ENCODE measurements at places on chromosomes 5 and 9.

- peak; percentile 71 for DNase-seq
These were observed 35.6 kb downstream of the PTCD2 start for GRCh38 chr5:72355706-72356299.

DNA sequence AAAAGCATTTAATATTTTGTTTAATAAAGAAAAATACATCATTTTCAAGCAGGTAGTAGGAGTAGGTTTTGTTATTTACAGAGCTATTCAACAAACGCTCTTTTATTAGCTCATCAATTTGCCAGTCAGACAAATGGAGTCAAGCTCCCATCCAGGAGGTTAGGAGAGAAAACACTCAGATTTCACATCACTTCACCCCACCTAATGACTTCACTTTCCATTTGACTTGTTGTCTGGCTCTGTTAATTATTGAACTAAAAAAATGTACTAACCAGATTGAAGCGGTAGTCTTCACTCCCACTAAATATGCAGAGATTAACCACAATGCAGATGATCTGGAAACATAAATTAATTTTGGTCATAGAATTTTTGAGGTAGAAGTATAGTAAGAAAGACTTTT is 193.6 kb upstream of the VCAN start:
- no peak for DNase-seq

- no peak for DNase-seq
These were observed 126.7 kb upstream of the PTGER4 start for GRCh38 chr5:40552981-40553380.

GRCh38 chr9:122133263-122133983 is 26.2 kb downstream of the NDUFA8 start:
- peak; percentile 76 for DNase-seq

- DNase-seq, result no peak
These were observed 60.3 kb downstream of the GCNT1 start for GRCh38 chr9:76519075-76519835.

DNA sequence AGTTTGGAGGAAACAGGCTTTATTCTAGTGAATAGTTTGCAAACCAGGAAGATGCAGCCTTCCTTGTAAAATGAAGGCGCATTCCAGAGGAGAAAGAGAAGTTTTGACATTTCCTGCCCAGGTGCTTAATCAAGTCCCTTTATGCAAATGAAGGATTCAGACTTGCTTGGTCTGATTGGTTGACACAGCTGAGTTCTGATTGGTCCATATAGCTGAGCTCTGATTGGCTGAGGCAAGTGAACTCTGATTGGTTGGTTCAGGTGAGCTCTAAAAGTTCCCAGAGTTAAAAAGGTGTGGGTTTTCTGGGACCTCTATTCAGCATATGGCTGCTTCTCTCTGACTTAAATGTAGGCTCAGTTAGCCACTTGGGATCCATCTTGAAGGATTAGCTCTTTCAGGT is 151.0 kb downstream of the CACNA1B start:
- no peak for DNase-seq

DNA sequence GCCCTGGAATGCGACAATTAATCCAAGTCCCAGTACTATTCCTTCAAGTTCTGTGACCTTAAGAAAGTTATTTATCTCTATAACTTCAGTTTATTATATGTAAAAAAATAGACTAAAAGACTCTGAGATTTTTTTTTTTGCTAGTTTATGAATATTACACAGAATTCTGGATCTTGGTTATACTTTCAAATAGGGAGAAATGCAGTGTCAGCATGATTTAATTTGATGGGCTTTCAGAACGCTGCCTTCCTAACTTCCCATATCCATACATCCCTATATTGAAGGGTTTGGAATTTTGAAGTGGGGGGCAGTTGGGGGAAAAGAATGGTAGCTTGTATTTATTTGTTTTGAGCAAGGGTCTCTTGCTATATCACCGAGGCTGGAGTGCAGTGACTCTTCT is 98.4 kb upstream of the MEGF10 start:
- DNase-seq, result no peak

GRCh38 chr5:4007001-4007400 is 411.4 kb downstream of the IRX1 start:
- no peak for DNase-seq

- DNase-seq, result no peak
These were observed 147.2 kb upstream of the EFNA5 start for GRCh38 chr5:107817951-107818350.

- DNase-seq, result no peak
These were observed 185.5 kb downstream of the SPOCK1 start for GRCh38 chr5:137313526-137314175.

DNA sequence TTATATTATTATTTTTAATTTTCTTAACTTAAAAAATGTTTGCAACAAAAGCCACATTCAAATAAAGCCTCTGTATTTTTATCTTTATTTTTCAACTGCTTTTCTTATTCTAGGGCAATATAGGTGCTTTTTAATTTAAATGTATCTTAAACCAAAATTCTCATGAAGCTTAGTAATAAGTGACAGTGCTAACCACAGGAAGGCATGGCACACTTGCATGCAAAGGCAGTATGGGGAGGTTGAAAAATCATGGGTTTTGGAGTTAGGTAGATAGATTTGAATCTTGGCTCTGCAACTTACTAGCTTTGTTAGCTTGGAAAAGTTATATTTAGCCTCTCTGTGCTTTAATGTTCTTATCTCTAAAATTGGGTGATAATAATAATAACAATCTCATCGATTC is 458.0 kb downstream of the DMAC1 start:
- no peak for DNase-seq

DNA sequence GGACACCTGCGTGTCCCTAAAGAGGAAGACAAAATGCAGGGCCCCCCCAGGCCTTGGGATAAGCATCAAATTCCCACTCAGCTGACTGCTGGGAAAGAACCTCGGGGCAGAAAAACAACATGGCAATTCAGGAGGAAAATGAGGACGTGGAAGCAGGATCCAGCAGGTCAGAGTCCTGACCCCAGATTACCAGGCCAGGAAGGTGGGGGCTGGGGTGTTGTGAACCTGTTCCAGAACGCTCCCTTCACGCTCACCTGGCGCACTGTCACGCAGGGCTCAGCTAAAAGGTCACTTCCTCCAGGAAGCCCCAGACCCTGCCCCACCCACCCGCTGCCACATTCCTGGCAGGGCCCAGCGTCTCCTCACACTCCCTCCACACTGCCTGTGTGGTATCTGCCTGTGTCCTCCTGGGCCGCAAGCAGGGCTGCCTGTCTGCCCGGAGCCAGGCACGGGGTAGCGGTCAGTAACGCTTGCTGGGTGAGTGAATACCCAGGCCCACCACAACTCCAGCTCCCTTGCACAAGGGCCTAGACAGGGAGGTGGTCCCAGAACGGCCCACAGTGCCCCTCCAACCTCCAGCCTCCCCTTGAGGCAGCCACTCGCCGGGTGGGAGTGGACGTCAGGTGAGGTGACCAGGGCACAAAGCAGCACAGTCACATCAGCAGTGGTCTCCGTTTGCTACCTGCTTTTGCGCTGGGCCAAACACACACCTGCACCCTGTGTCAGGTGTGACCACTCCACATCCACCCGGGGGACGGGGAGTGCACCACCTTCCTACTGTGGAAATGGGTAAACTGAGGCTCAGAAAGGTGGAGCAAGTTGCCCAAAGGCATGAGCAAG is 18.1 kb downstream of the VAV2 start:
- DNase-seq, result no peak

- no peak for DNase-seq
These were observed 20.0 kb downstream of the TMEFF1 start for GRCh38 chr9:100492952-100493351.

DNA sequence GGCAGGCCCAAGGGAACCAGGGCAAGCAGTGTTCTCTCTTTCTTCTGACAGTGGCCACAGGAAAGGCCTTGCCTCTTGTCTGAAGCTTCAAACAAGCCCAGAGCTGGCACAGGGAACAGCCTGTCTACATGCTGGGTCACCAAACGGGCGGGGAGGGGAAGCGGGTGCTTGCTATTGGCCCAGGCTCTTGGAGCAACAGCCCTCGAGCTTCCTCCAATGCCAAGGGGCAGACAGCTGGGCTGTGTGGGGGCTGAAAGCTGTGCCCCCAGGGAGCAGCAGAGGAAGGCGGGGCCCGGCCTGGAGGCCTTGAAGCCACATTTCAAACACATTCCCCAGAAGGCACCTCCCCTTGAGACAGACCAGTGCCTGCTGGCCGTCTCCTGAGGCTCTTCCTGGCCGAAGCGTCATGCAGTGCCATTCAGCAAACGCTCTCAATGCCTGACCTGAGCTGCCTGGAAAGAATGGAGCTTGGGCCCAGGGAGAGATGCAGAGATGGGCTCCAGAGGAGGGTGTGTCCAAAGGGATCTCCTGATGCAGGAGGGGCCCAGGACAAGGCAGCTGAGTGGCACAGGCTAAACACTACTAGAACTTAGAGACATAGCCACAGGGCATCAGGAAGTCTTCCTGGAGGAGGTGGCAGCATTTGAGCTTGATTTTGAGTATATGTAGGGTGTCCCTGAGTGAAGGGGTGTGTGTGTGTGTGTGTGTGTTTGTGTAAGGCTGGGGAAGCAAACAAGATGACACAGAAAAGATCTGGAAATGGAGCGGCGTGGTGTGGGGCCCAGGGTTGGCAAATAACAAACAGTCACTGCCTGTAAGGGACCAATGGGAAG is 2.5 kb downstream of the FIBCD1 start:
- DNase-seq, result peak; percentile 96

- no peak for DNase-seq
These were observed 197.0 kb downstream of the TRPM3 start for GRCh38 chr9:70924380-70924779.

- no peak for DNase-seq
These were observed 443.8 kb downstream of the ZSWIM6 start for GRCh38 chr5:61775901-61776300.

- DNase-seq, result peak; percentile 89
These were observed 27.6 kb upstream of the LTC4S start for GRCh38 chr5:179766021-179766725.

DNA sequence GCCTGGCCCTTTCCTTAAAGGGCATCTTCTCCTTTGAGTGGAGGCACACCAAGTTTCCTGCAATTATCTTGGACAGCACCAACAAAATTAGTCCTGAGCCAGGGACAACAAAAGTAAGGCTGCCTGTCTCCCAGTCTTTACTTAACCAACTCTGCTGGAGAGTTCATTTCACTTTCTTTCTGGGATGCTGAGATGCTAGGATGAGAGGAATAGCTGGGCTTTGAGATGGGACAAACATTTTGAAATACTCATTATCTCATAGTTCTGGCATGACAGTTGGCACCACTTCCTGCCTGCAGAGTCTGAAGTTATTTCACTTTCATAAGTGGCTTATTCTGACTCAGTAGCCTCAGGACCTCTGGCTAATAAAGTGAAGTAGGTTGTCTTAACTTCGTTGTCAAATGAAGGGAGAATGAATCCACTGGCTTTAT is 157.0 kb downstream of the C9orf152 start:
- no peak for DNase-seq

DNA sequence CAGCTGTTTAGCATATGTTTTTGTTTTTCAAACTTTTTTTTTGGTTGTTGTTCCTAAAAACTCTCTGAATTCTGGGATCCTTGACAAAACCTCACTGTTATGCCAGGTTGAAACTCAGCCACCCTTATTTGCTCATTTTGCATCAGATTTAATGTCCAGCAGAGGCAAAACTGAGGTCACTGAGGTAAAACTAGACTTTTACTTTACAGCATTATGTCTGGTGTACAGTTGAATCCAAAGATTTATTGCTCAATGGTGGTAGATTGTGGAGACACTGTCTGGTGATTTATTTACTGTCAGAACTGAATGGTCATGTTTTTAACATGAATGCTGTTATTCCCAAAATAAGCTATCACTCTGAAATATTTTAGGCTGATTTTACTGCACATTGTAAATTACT is 87.9 kb downstream of the FBXL7 start:
- no peak for DNase-seq

DNA sequence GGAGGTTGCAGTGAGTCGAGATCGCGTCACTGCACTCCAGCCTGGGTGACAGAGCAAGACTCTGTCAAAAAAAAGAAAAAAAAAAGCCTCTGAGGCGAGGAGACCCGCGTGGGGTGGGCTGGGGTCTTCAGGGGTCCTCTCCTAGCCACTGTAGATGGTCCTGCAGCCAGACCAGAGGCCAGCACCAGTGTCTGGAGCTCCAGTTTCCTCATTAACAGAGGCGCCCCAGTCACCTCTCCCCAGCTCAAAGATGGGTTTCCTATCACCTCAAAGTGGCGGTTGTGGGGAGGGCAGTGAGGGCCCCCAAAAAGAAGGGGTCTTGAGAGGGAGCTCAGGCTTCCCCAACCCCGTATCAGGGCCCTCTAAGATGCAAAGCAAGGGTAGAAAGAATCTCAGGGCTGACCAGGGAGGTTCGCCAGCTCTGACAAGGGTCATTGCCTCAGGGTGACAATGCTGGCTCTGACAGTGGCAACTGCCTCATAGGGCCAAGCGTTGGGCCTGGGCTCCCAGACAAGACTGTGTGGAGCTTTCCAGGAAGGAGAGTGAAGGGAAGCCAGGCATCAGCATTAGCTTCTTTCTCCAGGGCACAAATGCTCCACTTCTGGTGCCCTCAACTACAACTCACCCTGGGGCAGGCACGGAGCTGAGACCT is 15.0 kb downstream of the STK10 start:
- DNase-seq, result no peak

DNA sequence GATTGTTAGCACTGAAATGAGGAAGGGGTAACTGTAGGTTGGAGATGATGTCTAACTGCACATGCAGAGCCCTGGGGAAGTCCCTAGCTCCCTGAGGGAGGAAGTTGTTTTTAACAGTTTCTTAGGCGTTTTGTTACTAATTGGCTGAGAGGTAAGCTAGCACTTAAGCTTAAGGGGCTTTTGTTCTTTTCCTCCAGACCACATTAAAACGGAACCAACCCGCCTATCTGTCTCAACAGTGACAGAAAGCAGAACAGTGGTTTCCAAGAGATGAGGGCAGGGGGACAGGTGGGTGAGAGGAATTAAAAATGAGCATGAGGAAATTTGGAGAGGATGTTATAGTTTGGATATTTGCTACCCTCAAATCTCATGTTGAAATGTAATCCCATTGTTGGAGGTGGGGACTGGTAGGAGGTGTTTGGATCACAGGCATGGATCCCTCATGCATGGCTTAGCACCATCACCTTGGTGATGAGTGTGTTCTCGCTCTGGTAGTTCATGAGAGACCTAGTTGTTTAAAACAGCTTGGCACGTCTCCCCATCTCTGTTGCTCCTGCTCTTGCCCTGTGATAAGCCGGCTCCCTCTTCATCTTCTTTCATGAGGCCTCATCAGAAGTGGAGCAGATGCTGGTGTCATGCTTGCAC is 38.9 kb downstream of the LYRM7 start:
- DNase-seq, result no peak

DNA sequence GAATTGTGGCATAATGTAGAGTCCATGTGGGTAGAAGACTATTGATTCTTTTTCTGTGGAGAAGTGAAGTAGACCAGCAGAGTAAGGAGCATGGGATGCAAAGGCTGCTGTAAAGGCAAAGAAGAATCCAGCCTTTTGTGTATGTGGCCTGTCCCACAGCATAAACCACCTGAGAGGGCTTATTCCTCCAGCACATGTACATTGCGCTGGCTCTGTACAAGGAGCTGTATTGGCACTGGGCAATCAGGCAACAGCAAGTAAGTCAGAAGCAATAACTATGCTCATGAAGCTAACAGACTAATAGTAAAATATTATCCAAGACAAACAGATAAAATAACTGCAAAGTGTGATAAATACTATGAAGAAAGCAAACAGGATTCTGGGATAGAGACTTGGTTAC is 86.2 kb downstream of the LURAP1L start:
- DNase-seq, result no peak

Data from islet precursor cell (in vitro differentiated cells).